ENCODE measurements at places on chromosomes 11 and 22. TPM values are rescaled to one million over a fixed set of nuclear protein-coding genes. Genes with fewer than 3 reads are reported as not detected.
A peak's percentile ranks its signal among the peaks of the same experiment; 100 is the strongest.

DNA sequence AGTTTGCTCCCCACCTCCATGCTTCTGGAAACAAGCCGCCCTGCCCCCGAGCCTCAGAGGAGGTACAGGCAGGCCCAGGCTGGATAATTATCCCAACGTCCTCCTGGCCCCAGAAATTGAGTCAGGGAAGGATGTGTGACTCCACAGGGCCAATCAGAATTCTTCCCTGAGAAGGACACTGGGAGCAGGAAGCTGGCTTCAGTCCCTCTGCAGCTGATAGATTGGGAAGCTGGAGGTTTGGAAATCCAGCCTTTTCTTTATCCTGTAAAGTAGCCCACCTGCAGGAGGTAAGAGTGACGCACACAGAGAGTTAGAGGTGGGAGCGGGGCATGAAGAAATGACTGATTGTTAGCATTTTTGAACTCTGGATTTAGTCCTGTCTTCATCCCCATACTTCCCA is 97.5 kb upstream of the CD82 start:
- DNase-seq = peak; percentile 47
- no peak overlapping the region for H3K4me3 ChIP-seq
- peaks cover 2% of the 10 kb centered on the region for H3K36me3 ChIP-seq
- H3K27me3 ChIP-seq = no peaks in the 10 kb centered on the region
- H3K4me1 ChIP-seq = 0 out of 2 replicates have a peak, but pooled peaks cover 5% of the 10 kb centered on the region

GRCh38 chr11:71307811-71308645 is 55.7 kb upstream of the SHANK2 start:
- H3K27me3 ChIP-seq = no peaks in the 10 kb centered on the region
- DNase-seq = peak; percentile 19
- H3K4me1 ChIP-seq = no peaks in the 10 kb centered on the region
- no peaks in the 10 kb centered on the region for H3K36me3 ChIP-seq
- no peak overlapping the region for H3K27ac ChIP-seq

DNA sequence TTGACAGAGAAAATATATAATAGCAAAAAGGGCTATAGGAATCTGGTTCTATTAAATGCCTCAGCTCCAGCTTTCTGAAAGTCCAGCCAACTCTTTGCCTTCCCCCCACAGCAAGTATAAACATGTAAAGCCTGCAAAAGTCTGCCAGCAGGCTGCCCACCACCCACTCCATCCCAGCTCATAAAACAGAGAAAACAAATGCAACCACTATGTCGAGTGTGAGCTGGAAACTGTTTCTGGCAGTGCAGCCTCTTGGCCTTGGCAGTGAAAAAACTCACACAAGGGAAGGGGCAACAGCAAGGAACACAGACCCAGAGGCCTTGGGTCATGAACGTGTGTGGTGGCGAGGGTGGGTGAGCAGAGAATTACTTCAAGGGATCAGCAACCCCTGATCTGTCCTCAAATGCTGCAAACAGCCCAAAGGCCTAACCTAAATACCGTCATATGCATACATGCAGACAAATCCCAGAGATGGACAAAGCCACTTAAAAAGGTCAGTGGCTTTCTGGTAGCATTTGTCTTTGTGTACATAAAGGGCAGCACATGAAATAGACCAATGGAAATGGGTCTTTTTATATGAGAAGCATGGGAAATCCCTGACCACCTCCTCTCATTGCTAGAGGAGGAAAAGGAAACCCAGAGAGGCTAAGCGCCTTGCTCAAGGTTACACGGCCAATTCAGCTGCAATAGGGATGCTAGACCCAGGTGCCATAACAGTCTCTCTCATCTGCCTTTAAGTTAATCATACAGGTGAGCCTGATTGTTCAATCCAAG is 74.8 kb downstream of the NAT10 start:
- no peak overlapping the region for H3K27ac ChIP-seq
- no peaks in the 10 kb centered on the region for H3K36me3 ChIP-seq
- H3K4me3 ChIP-seq = no peak overlapping the region
- H3K4me1 ChIP-seq = no peaks in the 10 kb centered on the region

DNA sequence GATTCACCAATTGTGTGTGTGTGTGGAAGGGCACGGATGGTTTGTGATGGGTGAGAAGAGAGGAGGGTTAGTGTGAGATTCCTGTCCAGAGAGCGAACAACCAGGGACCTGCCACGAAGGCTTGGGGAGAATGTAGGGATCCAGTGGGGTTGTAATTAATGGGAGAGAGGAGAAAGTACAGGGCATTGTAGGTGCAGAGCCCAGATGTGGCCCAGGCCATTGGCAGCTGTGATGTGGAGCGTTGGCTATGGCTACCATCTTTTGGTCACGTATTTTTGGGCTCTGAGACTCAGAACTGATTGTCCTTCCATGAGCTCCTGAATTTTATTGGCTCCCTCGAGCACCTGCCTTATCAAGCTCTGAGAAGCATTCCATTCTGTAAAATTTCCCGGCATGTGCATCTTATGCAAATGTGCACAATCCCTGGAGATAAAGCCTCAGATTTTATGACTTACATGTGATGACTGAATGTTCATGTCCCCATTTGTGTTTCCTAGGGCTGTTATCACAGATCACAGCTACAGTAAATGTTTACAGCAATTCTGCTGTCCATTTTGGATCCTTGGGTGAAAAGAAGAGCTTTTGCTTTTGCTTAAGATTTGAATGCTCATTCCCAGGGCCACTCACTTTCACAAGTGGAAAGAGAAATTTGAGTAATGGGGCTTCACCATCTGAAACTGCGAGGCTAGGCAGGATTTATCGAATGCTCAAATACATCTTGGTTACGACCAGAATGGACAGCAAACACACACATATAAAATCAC is 33.1 kb downstream of the SLC5A1 start:
- no peaks in the 10 kb centered on the region for H3K36me3 ChIP-seq
- no peaks in the 10 kb centered on the region for H3K27me3 ChIP-seq
- H3K4me1 ChIP-seq = no peaks in the 10 kb centered on the region
- no peak overlapping the region for H3K4me3 ChIP-seq
- no peak overlapping the region for H3K27ac ChIP-seq
- DNase-seq = no peak

DNA sequence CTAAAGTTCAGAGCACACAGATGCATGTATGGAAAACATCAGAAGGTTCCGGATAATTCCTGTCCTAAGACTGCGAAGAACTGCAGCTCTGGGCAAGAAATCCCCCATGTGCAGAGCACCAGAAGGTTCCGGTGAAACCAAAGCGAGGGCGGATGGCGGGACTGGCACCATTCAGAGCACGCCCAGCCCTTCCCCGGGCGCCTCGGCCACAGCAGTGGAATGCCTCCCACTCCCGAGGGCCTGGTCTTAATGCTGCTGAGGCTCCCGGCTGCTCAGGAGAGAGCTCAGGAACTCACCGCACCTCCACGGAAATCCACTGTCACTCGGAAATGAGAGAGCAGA is 43.1 kb downstream of the BRD1 start:
- no peak overlapping the region for H3K27ac ChIP-seq
- no peak for DNase-seq
- no peaks in the 10 kb centered on the region for H3K27me3 ChIP-seq
- no peak overlapping the region for H3K4me3 ChIP-seq
- H3K4me1 ChIP-seq = no peaks in the 10 kb centered on the region

DNA sequence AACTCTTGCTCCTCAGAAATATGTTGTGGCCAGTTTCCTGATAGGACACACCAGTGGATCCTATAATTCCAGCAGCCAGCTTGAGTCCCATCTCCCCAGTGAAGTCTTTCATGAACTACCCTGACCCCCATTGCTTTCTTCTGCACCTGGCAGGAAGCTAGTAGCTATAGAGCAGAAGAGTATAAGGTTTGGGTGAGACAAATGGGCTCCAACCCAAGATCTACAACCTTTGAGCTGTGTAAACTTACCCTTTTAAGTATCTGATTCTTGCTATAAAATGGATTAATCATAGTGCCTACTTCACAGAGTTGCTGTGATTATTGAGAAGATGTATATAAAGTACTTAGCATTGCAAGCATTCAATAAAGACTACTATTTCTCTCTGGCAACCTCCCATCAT is 396.9 kb upstream of the CADM1 start:
- DNase-seq = no peak
- H3K27me3 ChIP-seq = no peaks in the 10 kb centered on the region
- H3K27ac ChIP-seq = no peak overlapping the region
- no peak overlapping the region for H3K4me3 ChIP-seq
- no peaks in the 10 kb centered on the region for H3K36me3 ChIP-seq

DNA sequence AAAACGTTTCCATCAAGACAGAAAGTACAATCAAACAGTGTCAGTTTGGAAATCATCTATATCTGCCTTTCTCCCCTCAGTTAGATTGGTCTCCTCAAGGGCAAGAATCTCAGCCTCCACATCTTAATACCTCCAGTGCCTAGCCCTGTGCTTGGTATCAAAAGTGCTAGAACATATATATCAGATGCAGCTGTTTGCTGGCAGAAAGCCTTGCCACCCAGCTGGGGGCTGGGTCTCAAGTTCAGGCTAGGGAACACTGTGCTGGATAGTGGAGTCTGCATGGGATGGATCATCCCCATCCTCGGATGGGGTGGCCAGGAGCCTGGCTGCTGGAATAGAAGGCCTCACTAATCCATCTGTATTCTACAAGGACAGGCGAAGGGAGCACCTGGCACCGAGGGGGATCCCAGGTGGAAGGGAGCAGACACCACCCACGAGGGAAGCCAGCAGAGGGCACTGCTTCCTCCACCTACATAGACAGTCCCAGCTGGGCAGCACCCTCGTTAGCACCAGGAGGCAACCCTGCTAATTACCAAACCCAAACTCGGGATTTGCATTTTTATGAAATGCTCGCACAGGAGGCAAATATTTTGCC is 602.2 kb downstream of the BUD13 start:
- H3K36me3 ChIP-seq = no peaks in the 10 kb centered on the region
- no peaks in the 10 kb centered on the region for H3K4me1 ChIP-seq
- H3K27me3 ChIP-seq = no peaks in the 10 kb centered on the region
- H3K4me3 ChIP-seq = no peak overlapping the region

- no peaks in the 10 kb centered on the region for H3K4me1 ChIP-seq
- no peak for DNase-seq
- no peaks in the 10 kb centered on the region for H3K27me3 ChIP-seq
Measured at GRCh38 chr11:122157653-122158161, 41.7 kb upstream of the BLID start.

- no peak overlapping the region for H3K27ac ChIP-seq
Measured at GRCh38 chr11:58900479-58901420, 38.5 kb upstream of the GLYATL1 start.

DNA sequence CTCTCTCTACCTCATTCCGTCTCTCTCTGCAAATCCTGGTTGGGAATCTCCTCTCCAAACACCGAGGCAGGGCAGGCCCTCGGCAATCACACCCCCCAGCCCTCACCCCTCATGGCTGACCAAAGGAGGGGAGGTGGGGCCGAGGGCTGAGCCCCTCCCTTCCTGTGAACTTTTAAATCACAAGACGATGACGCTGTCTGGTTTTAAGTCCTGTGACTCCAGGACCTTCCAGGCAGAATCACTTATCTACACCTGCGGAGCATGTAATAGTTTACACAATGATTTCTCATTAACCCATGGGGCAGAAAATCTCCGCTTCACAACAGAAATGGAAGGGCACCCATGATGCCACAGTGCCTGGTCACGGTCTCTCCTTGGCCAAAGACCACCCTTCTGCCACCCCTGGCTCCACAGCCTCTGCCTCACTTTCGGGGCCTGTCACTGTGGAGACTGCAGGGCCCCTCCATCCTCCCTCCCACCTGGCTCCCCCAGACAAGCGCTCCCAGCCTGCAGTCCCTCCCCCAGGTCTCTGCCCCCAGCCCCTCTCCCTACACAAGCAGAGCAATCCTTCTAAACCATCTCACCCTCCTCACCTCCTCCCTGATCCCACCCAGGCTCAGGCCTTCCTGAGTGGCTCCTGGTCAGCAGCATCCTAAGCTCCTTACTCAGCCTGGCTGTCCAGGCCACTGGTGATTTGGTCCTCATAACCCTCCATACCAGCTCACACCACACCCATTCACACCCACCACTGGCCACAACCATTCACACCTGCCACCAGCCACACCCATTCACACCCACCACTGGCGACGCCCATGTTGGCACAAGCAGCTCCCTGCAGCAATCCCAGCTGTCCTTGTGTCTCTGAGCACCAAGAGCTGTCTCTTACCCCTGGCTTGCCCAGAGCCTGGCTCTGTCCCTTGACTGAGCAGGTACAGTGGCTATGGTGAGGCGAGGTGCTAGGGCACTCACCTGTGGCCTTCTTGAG is 30.7 kb upstream of the ARFGAP3 start:
- H3K27ac ChIP-seq = no peak overlapping the region
- H3K4me3 ChIP-seq = no peak overlapping the region
- peaks cover 51% of the 10 kb centered on the region for H3K36me3 ChIP-seq
- no peaks in the 10 kb centered on the region for H3K4me1 ChIP-seq
- H3K27me3 ChIP-seq = no peaks in the 10 kb centered on the region

DNA sequence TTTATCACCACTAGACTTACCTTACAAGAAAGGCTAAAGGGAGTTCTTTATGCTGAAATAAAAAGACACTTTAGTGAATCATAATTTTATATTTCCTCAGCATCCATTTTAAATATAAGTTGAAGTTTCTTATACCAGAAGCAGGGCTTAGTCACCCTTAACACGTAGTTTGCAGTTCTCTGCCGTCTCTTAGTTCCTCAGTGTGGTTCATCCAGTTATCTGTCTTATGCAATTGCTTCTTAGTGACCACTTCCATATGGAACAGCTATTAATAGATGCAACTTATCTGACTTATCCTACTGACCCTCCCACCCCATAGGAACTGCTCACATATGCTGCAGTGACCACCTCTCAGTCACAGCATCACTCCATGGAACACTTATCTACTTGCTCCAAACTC is 11.7 kb upstream of the SLC36A4 start:
- H3K36me3 ChIP-seq = no peaks in the 10 kb centered on the region
- no peak overlapping the region for H3K4me3 ChIP-seq
- H3K27ac ChIP-seq = no peak overlapping the region
- H3K27me3 ChIP-seq = no peaks in the 10 kb centered on the region
- H3K4me1 ChIP-seq = no peaks in the 10 kb centered on the region

DNA sequence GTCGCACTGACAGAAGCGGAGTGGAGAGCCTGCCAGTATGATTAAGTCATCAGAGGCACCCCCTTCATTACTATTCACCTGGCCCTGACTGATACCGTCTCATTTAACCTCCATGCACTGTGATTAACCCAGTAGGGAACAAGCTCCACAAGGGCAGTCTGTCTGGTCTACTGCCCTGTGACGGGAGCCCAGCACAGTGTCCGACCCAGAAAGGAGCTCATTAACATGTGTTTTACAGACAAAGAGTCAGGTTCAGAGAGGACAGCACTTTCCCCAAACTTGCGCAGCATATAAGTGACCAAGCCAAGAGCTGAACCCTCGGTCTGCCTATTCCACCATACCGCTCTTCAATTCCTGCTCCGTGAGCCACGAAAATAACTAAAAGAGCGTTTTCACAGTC is 129.5 kb downstream of the RRAS2 start:
- no peak for DNase-seq
- H3K27ac ChIP-seq = no peak overlapping the region
- no peaks in the 10 kb centered on the region for H3K27me3 ChIP-seq
- peak overlapping the region; percentile 44 for H3K4me3 ChIP-seq

Gene FJX1
- 14.4 TPM for total RNA-seq

Gene CCDC179
- not detected for total RNA-seq

Gene RFPL2
- not detected for total RNA-seq

Gene FEN1
- total RNA-seq = 115 TPM

Gene ADAMTS15
- 1.5 TPM for total RNA-seq

Gene RAG2
- not detected for total RNA-seq
